Iris pigment epithelial cell (primary cell): ENCODE measurements at places on chromosomes 1 and 21.

DNA sequence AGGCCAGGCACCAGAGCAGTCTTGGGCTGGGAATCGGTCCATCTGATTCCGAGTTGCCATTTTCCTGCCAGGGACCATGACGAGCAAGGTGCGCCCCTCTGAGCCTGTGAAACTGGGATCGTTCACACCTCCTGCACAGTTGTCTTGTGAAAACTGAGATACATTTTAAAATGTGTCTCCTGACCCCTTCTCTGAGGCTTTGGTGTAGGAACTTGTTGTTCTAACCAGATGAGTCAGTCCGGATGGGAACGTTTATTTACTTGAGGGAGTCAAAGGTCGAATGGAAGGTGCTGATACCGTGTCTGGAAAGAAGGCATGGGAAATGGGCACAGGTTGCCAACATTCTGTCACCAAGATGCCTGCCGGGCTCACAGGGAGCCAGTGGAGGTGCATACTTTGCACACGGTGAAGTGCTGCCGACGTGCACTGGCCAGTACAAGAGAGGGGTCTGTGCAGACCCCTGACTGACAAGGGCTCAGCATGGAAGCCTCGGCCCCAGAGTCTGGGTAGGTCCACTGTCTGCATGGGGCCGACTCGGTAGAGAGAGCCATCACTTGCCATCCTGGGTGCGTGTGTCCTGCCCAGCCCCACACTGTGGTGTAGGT lies 7.4 kb upstream of the KCNN3 start:
- DNase-seq = peak; percentile 65

DNA sequence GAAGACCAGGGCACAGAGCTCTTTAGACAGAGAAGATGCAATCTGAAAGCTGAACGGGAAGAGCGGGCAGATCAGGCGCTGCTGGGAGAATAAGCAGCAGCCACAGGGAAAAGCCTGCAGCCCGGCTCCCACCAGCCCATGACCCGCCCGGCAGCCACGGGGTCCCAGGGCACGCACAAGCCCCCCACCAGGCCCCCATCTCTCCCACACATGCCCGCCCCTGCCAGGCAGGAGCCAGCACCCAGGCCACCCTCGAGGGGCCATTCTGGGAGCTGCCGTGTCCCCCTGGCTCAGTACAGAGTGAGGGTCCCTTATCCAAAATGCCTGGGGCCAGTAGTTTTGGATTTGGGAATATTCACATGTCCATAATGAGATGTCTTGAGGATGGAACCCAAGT lies 16.3 kb downstream of the SLC19A1 start:
- DNase-seq = no peak

GRCh38 chr1:205677167-205677566 lies 3.1 kb downstream of the SLC45A3 start:
- no peak for DNase-seq

GRCh38 chr1:210301615-210302000 lies 27.1 kb upstream of the HHAT start:
- DNase-seq = no peak

GRCh38 chr1:63411066-63411465 lies 43.6 kb downstream of the ALG6 start:
- DNase-seq = no peak

DNA sequence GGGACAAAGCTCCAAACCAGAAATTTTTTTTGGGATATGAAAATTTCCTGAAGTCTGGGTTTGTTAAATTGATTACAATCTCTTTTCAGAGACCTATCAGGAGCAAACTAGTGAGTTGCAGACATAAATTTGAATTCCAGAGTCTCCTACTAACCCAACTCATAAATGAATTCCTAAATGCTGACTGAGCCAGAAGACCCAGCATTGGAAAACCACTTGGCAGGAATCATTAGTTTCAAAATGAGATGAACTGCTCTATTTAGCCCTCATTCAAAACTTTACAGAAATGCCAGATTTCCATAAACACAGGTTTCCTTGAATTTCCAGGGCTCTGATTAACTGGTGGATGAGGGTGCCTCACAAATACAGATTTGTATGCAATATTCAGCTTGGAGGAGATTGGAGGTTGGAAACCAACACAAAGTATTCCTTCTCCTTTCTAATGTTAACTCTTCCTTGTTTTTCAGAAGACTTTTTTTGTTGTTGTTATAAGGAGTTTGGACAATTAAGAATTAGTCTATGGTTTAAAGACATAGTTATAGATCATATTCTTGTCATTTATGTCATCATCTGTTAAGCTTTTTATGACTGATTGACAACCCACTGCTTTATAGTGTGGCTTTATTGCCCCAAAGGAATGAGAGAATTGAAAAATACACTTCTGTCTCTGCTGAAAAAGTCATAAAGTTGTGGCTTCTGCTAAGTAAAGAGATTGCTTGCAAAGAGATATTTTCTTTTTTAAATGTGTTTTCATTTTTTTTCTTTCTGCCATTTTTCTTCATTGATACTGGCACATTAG lies 222.8 kb downstream of the HLX start:
- DNase-seq = peak; percentile 66

DNA sequence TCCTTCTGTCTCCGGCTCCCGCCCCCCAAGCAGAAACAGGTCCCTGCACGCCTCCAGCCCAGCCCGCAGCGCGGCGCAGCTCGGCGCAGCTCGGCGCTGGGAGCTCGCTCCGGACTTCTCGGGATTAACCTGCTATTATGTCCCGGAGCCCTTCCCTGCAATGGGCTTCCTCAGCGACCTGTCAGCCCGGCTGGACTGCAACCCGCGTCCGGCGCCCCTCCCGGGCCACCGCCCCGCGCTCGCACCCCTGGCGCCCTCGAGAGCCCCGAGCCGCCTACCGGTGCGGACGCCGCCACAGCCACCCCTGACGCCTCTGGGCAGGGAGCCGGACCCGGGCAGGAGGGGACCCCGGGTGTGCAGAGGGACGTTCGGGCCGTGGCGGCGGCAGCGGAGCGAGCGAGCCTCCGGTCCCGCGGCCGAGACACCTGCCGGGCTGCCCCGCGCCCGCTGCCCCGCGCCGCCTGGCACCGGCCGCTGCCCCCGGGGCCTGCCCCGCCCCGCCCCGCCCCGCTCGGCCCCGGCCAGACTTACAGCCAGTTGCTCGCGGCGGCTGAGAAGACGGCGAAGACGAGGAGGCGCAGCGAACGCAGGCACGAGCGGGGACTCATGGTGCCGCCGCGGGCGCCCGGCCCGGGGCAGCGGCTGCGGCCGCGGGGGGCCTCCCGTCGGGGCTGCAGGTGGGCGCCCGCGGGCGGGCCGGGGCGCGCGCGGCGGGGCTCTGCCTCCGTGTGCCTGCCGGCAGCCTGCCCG lies 407 bp downstream of the WNT4 start:
- DNase-seq = peak; percentile 21

GRCh38 chr1:67729872-67730271 lies 44.9 kb downstream of the GADD45A start:
- no peak for DNase-seq
